Calu3 (cell line): ENCODE measurements at places on chromosomes 1 and 21.

DNA sequence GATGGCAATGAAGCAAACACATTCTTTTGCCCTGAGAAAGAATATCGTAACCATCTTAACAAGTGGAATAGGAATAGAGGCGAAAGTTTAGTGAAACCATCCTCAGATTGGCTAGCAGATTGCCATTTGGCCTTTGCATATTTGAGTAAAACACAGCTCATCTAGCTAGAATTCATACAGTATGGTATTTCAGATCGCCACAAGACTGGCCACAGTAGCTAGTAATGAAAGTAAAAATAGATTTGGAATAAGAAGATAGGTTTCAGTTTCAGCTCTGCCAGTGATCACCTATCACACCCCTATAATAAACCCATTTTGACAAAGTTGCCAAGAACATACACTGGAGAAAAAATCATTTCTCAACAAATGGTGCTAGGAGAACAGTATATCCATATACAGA is 294.9 kb downstream of the LRRIQ3 start:
- DNase-seq: no peak

DNA sequence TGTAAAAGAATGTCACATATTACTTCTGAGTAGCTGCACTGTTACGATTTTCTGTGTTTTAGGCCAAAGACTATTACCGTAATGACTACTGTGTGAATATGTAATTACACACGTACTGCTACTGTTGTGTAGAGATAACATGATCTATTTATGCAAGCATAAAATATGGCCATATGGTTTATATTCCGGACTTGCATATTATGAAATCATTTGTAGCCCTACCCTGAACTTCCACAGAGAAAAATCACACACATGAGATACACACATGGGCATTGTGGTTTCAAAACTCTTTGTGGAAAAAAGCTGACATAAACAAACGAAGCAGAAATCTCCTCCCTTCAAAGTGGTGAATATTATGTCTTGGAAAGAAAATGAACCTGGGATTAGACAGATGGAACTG is 373.0 kb upstream of the ADAMTS5 start:
- no peak for DNase-seq

DNA sequence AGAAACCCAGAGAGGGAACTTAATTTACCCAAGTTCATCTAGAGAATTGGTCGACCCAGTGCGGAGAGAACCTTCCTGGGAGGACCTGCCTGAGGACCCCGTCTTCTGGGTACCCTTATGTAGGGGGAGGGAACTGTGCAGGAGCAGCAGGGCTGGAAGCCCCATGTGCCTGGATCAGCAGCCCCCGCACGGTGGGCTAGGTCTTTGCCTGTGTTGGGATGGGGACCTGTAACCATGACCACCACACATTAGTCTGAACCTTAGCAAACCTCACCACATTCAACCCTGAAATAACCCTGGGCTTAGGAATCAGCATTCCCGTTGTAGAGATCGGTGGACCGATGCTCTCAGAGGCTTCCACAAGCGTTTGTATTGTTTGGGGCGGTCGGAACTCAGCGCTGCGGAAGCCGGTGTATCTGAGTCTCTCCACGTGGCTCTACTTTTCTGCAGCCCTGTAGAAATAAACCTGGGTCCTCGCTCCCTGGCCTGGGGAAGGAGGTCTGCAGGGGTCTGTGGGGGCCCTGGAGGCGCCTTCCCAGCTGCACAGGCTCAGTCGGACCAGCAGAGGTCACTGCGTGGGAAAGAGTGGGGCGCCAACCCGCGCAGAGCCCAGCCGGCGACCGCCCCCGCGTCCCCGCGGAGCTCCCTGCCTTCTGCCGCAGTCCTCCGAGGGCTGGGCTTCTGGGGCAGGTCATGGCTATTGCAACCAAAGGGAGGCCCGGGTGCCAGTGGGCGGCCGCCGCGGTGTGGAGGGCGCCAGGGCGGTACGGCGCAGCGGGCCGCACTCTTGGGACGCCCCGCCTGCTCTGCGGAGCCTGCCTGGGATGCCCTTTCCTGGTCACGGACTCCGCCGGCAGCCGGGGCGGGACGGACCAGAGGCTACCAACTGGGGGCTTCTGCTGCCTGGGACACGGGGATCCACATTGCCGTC is 36.2 kb upstream of the KCNA10 start:
- DNase-seq: peak; percentile 40

GRCh38 chr1:107669996-107670395 is 295.0 kb downstream of the VAV3 start:
- peak; percentile 76 for DNase-seq

- no peak for DNase-seq
Observed at GRCh38 chr1:43952731-43953346, 6.1 kb downstream of the IPO13 start.

GRCh38 chr21:41616031-41616591 is 108.2 kb upstream of the TMPRSS2 start:
- DNase-seq: no peak

GRCh38 chr1:201457508-201457960 is 11.5 kb downstream of the PHLDA3 start:
- no peak for DNase-seq
